ENCODE measurements at places on chromosomes 12 and 14. TPM values are rescaled to one million over a fixed set of nuclear protein-coding genes. Genes with fewer than 3 reads are reported as not detected.
A peak's percentile ranks its signal among the peaks of the same experiment; 100 is the strongest.

- DNase-seq = peak; percentile 56
Measured at GRCh38 chr12:101414533-101415119, 7.1 kb upstream of the ARL1 start.

- DNase-seq = no peak
Measured at GRCh38 chr14:57823015-57823660, 42.8 kb downstream of the SLC35F4 start.

LIN7A gene
- 2.6 TPM for total RNA-seq

- no peak for DNase-seq
Measured at GRCh38 chr12:122354958-122355641, 67.4 kb downstream of the CLIP1 start.

DNA sequence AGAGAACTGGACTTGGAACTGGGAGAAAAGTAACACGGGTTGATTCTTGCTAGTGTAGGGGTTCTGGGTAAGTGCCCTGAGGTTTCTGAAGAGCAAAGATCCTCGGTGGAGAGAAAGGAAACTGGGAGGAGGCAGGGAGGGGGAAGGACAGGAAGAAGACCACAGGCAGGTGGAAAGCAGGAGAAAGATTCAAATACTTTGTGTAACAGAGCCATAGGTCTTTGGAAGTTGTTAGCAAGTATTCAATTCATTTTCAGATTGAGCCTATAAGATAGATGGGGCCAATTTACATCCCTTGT is 1.3 kb downstream of the PNP start:
- no peak for DNase-seq

STAB2 gene
- 0.12 TPM for total RNA-seq

DNA sequence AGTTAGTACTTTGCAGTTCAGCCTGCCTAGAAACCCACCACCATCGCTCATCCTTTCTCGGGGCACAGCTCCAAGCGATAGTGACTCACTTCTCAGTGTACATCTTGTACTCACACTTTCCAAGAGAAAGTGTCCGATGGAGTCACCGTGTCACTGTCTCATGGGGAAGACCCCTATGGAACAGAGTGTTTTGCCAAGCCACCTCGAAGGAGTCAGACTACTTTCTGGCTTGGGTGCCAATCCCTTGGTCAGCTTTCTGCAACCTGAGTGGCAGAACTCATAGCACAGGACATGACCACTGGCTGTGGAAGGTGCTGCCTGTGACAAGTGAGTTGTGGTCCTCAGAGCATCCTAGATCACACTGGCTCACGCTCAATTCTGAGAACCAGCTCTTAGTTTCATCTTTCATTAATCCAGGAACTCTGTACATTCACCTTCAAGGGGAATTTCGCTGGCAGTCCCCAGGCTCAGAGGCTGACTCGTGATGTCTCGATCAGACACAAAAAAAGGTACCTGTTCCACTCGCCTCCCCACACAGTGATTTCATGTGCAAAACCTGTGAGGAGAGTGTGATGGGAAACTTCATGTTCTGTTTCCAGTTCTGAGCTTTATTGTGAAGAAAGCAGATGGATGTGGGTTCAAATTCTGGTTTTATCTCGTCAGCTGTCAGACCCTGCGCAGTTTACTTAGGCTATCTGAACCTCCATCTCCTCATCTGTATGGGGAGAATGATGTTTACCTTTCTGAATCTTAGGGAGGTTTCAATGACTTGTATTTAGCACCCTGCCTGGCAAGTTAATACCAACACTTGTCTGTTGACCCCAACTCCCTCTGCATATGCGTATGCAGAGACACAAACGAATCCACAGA is 127.3 kb upstream of the CCND2 start:
- DNase-seq = no peak

ISCU gene
- 164 TPM for total RNA-seq

IFNG-AS1 gene
- not detected for total RNA-seq

DNA sequence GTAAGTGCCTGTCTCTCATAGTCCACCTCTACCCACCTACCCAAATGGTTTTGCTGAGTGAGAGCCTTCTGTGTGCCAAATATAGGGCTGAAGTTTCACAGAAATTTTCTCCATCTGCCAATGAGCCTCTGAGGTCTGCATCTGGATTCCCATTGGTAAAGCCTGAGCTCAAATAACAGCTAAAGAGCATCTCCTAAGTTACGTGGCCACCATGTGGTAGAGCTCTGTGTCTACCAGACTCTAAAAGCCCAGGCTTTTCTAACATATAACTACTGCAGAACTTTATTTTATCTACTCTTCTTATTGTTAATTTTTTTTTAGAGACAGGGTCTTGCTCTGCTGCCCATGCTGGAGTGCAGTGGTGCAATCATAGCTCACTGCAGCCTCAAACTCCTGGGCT is 16.0 kb downstream of the AMDHD1 start:
- DNase-seq = no peak

- no peak for DNase-seq
Measured at GRCh38 chr12:42705863-42706262, 116.3 kb upstream of the PRICKLE1 start.

DNA sequence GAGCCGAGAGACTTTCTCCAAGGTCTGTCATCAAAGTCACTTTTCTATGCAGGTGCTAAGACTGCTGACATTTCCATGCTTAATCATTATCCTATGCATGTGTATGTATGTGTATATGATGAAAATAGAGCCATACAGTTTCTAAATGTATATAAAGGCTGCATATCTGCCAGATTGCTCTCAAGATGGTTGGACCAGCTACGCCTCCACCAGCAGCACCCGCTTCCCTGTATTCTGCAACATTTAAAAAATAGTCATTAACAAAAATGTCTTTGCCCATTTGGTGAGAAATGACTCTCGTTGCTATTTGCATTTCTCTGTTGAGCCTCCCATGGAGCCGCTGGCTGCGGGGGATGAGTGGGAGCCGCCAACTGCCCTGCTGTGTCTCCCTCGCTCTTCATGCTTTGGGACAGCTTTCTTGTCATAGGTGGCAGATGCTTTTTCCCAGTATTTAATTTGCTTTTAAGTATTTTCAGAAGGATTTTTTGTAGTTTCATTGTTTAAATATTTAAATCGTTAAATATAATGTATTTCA is 54.7 kb downstream of the DYNC1H1 start:
- no peak for DNase-seq

- DNase-seq = no peak
Measured at GRCh38 chr12:29552324-29552927, 54.9 kb upstream of the OVCH1 start.

ZCCHC8 gene
- total RNA-seq = 20.8 TPM

- DNase-seq = no peak
Measured at GRCh38 chr12:41055875-41056577, 132.1 kb upstream of the PDZRN4 start.

- DNase-seq = no peak
Measured at GRCh38 chr14:55667801-55668200, 87.8 kb downstream of the KTN1 start.

GRCh38 chr12:110937104-110937641 is 16.8 kb upstream of the MYL2 start:
- DNase-seq = peak; percentile 14

DNA sequence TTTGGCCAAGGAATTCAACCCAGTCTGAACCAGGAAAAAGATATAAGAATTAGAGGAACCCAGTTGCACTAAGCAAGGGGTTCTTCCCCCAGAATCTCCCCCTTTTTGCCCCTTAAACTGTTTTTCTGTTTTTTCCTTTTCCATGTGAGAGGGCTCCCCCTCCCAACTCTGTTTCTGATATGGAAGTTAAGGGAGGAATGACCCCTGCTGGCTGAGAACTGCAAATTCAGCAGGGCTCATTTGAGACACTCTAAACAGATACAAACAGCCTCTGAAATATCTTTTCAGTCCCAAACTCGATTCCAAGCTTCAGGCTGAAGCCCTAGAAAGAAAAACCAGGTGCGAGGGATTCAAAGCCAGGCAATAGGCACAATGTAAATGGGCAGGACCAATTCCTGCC is 132.7 kb downstream of the SLC41A2 start:
- DNase-seq = no peak

GRCh38 chr14:36339816-36340215 is 19.4 kb upstream of the MBIP start:
- DNase-seq = no peak

DNA sequence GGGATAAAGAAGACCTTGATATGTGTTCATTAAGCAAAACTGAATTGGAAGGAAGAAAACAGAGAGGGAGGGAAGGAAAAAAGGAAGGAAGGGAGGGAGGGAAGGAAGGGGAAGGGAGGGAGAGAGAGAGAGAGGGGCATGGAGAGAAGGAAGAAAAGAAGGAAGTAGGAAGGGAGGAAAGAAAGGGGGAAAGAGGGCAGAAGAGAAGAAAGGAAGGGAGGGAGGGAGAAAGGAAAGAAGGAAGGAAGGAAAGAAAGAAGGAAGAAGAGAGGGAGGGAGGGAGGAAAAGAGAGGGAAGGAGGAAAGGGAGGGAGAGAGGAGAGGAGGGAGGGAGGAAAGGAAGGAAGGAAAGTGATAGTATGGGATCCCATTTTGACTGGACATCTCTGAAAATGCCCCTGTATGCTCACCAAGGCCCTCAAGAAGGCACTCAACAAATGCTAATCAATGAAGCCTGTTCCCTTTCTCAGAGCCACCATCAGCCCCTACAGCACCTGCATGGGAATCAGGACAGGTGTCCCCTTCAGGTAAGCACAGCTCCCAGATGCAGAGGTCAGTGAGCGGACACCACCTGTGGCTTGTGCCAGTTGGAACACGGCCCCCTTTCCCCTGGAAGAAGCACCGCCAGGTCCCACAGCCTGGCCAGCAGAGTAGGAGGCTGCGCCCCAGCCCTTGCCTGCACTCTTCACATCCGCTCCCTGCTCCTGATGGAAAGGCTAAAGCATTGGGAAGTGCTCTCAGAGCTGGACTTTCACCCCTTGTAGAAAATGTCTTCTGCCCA is 161.4 kb upstream of the DIO3 start:
- no peak for DNase-seq

CPM gene
- 2.0 TPM for total RNA-seq

IL31 gene
- total RNA-seq = not detected

GRCh38 chr14:43132441-43132840 is 1374.6 kb downstream of the FSCB start:
- DNase-seq = no peak

TAS2R10 gene
- 0.15 TPM for total RNA-seq

DLK1 gene
- total RNA-seq = not detected

OSBPL8 gene
- 55.0 TPM for total RNA-seq

DNA sequence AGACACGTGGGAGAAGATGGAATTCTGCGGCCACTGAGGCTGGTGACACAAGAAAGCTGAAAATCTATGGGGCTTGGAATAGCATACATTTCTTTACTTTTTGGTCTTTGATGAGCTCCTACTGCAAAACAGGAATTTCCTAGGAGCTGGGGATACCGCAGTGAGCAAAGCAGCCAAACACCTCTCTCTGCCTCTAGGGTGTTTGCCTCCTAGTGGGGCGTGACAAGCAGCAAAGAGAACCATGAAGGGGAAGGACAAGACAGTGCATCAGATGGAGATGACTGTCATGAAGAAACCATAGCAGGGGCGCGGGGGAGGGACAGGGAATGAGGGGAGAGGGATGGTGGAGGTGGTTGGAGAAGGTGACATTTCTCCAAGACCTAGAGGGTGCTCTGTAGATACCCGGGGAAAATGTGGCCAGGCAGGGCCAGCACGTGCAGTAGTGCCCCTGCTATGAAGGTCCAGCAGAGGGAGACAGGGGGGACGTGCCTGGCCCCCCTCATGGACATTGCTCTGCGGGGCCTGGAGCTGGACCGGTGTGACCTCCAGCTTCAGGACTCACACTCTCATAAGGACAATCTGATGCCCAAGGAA is 58.6 kb downstream of the SERPINA3 start:
- no peak for DNase-seq

DNA sequence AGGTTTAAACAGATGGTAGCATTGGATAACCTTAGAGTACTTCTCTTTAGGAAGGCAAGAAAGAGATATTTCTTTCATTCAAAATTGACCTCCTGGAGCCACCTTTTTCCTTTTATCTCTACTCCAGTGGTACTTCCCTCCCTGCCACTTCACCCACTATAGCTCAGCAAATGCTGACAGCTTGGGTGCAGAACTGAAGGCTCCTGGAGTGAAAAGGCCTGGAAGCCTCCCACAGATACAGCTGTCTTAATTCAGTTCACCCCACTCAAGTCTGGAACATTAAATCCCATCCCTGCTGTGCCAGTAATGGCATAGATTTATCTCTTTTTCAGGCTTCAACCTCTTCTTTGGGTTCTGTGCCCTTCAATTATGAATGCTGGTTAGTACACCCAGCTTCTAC is 140.3 kb downstream of the NEDD1 start:
- DNase-seq = no peak

PRH2 gene
- total RNA-seq = not detected

GRCh38 chr14:51610771-51611170 is 40.9 kb upstream of the FRMD6 start:
- no peak for DNase-seq

DNA sequence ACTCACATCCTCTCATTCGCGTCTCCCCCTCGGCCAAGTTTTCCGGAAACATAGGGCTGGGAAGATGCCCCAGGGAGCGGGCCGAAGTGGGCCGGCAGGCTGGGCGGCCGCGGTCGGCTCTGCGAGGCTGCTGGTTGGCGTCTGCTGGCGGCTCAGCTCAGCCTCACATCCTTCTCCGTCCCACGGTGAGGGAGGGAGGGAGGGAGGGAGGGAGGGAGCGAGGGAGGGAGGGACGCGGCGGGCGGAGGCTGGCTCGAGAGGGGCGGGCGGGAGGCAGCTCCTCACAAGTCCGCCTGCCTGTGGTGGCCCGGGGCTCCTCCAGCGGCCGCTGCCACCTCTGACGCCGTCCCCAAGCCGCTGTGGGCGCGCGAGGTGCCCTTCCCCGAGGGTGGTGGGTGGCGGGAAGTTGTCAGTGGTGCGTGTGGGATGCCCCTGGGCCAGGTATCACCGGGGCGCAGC is 93.8 kb downstream of the RFLNA start:
- no peak for DNase-seq

DNA sequence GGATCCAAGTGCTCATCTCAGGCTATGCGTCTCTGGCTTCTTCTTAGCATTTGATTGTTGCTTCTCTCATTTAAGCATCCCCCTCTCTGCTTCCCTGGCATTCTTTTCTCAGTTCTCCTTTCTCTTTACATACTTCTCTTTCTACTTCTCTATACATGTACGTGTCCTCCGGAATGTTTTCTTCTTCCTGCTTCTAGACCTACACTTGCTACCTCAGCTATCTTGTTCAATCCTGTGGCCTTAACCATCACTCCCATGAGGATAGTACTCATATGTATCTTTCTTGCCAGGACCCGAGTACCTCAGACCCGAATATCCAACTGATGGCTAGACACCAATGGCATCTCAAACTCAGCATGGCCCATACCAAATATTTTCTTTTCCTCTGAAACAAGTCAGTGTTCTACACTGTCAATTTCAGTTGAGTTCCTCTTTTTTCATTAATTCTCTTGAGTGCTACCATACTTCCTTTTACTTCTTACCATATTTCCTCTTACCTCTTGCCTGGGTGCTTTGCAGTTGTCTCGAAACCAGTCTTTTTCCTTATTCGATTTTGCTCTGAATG is 115.1 kb upstream of the SLC38A2 start:
- no peak for DNase-seq

CCDC196 gene
- total RNA-seq = not detected

DNA sequence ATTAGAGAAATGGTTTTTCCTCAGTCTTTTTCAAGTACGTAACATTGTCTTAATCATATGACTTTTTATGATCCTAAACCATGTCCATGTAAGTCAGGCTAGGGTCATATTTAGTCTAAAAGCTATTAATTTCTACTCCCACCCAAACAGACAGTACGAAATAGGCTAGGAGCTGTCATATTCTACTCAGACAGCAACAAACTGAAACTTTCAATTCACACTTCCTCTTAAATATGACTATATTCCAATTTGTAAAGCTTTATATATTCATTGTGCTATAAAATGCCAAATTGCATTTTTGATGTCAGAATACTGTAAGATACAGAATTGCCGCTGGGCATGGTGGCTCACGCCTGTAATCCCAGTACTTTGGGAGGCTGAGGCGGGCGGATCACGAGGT is 3.5 kb downstream of the NUP37 start:
- DNase-seq = no peak

TEX22 gene
- total RNA-seq = 0.15 TPM

Data from glomerular endothelial cell (primary cell).